Glomerular endothelial cell (primary cell): ENCODE measurements at places on chromosomes 13 and 19.

- no peak for DNase-seq
Measured at GRCh38 chr19:36460046-36460445, 29.3 kb downstream of the ZNF566 start.

DNA sequence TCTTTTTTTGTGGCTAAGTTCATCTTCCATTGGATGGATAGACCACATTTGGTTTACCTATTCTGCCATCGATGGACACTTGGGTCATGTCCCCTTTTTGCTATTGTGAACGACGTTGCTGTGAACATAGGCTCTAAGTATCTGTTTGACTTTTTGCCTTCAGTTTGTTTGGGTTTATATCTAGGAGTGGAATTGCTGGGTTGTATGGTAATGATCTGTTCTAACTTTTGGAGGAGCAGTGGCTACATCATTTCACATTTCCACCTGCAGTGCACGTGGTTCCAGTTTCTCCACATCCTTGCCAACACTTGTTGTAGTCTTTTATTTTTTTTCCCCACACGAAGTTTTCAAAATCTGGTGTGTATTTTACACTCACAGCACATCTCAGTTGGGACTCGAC, 21.7 kb downstream of the BICRA start:
- no peak for DNase-seq

DNA sequence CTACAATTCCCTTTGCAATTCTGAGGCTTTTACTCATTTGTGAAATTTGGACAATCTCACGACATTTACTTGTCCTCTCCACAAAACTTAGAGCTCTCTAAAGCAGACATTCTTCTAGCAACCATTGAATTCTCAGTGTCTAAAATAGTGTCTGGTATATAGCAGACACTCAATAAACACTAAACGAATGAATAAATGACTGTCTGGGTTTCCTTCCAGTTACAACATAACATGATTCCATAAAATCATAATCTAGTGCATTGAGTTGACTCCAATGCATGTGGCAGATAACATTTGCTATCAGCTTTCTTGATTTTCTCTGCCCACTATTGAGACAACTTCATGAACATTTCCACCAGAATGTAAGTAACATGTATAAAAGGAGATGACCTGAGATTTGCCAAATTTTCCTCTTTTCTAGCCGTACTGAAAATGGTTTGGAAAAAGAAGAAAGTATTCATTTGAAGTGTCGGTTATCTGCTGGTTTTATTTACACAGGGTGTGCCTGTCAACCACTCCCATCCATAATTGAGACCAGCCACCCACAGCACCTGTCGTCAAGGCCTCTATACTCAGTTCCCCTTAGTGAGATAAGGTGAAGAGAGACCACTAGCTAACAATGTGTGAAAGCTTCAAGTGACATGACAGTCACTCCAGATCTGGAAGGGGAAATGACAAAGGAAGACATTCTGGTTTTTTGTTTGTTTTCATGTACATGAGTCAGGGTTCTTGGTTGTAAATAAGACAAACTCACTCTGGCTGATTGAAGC, 4.8 kb upstream of the SERP2 start:
- no peak for DNase-seq

GRCh38 chr19:35309481-35310279, 17.7 kb downstream of the MAG start:
- no peak for DNase-seq

- no peak for DNase-seq
Measured at GRCh38 chr19:345320-345879, 804 bp upstream of the MIER2 start.

DNA sequence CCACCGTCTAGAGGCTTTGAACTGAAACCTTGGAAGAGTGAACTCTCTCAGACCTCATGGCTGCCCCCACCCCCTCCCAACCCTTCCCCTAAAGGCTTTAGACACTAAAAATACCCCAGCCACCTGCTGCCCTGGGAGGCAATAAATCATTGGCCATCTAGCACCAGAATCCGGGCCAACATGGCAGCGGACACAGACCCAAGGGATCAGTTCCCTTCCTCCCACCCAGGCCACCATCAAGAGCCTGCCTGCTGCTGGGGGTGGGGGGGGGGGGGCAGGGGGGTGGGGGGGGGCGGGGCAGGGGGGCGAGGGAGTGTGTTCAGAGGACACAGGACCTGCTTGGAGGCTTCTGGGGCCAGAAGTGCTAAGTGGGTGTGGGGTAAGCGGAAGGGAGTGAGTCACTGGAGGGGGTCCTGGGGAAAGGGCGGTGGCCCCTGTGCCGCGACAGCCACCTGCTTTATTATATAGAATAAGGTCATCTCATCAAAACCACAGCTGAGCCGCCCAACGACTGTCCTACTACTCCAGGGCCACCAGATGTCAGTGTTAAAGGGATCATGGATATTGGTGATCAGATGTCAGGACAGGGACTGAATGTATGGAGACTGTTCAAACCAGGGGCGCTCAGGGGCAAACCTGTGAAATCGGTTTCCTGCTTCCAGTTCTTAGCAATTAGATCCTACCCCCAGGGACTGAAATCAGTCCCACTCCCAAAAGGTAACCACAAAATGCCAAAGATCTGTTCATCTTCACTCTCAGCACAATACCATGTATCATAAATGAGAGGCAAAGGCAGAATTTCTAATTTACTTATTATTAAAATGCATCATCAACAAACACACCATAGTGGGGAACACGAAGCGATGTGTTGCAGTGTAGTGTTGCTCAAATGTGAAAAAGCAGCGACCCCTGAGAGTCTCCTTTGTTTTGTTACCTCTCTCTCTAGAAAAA, 24.3 kb downstream of the ARL11 start:
- DNase-seq, result no peak

DNA sequence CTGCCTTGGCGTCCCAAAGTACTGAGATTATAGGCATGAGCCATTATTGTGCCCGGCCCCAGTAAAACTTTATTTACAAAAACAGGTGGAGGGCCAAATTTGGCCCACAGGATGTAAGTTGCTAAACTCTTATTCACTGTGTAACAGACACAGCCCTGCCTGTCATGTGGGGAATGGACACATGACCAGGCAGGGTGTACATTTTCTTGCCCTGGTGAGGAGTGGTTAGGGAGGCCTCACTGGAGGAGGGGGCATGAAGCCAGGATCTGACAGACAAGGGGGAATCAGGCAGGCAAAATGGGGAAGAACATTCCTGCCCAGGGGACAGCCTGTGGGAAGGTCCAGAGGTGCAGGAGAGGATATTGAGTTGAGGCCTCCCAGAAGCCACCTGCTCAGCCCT, 7.4 kb upstream of the PGLS start:
- DNase-seq, result no peak

DNA sequence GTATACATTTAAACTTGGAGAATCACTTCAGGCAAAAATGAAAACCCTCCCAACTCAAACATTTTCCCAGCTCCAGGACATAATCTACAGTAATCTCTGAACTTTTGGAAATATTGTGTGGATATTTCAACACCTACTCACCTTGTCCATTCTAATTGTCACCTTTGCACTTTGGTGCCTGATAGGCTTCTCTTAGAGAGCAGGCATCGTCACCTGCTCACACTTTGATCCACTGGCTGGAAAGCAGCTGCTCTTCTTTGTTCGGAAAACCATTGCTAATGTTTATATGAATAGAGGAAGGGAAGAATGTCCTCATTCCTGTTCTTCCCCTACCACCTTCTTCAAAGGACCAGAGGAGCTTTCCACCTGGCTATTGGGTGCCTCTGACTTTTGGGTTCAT, 411.2 kb downstream of the FGF9 start:
- DNase-seq, result no peak

DNA sequence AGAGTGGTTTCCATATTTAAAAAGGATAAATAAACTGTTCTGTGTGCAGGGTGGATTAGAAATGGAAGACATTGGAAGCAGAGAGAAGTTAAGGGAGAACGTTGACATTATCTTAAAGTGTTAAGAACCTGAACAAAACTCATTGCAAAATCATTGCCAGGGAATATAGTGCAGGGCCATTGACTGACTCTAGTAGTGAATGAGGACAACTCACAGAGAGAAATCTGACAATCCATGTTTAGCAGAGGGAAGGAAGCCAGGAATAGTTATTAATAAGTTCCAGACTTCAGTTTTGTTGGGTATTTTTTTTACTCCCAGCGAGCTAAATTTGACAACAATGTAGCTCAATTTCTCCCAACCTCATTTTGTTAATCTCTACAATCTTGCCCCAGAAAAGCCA, 554.8 kb upstream of the GPC6 start:
- DNase-seq, result no peak
